ENCODE measurements at places on chromosomes 12 and 14.

- no peak for DNase-seq
These were observed 8.9 kb upstream of the MSRB3 start for GRCh38 chr12:65269603-65270002.

DNA sequence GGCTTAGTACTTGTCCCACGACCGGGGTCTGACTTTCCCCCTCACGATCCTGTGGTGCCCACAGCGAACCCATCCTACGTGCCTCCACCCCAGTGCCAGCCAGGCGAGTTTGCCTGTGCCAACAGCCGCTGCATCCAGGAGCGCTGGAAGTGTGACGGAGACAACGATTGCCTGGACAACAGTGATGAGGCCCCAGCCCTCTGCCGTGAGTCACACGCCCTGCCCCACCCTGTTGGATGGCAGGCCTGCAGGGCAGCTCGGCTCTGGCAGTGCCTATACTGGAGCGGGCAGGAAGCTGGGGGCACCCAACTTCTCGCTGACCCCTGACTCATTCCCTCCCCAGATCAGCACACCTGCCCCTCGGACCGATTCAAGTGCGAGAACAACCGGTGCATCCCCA lies 18.3 kb upstream of the LRP1-AS start:
- no peak for DNase-seq

- no peak for DNase-seq
These were observed 27.9 kb downstream of the DYRK4 start for GRCh38 chr12:4589941-4590340.

DNA sequence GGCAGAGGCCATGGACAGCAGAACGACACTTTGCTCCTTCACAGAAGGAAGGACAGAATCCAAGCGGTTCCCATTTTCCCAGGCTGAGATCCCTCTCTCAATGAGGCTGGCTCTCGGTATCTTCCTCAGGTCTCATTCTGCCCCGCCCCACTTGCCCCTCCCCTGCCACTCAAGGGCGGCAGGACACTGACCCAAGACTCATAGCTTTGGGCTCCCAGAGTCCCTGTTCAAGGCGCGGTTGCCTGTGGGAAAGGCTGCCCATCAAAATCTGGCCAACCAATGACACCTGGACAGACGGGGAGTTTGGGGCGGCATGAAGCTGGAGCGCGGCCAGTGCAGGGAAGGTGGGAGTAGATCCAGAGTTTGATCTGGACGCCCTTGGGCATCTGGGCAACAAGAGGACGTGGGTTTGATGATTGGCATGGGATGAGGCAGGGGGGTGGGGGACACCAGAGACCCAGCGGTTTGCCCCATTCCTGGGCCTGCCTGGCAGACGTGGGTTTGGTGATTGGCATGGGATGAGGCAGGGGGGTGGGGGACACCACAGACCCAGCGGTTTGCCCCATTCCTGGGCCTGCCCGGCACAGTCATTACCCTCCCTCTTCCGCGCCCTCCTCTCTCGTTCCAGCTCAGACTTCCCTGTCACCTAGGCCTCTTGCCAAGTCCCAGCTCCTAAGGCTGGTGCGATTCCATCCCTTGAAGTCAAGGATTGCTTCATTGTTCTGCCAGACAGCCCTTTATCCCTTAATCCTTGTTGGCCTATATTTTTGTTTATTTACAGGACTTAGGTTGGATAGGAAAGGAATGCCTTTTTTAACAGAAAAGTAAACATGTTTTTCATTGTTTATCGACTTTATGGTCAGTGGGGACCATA lies 92.1 kb downstream of the NINJ2 start:
- no peak for DNase-seq

- DNase-seq, result no peak
These were observed 133.0 kb upstream of the TMCC3 start for GRCh38 chr12:94783343-94783742.

- no peak for DNase-seq
These were observed 708 bp downstream of the FAR2 start for GRCh38 chr12:29149691-29150281.

- no peak for DNase-seq
These were observed 111.0 kb upstream of the HIF1A start for GRCh38 chr14:61584331-61584741.

DNA sequence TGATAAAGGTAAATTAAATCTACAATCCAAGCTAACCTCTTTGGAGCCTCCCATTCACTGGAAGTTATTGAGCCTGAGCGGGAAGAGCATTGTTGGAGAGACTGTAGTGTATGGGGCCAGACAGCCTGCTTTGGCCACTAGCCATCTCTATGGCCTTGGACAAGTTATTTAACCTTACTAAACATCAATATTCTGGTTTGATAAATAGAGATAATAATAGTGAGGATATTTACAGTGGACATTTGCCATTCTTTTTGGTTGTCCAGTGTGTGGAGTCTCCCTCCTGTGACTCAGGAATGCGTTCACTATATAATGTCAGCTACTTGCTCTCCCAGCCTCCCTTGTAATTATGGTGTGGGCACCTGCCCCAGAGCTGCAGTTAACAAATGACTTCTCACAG lies 216.1 kb downstream of the SLC38A4 start:
- no peak for DNase-seq

DNA sequence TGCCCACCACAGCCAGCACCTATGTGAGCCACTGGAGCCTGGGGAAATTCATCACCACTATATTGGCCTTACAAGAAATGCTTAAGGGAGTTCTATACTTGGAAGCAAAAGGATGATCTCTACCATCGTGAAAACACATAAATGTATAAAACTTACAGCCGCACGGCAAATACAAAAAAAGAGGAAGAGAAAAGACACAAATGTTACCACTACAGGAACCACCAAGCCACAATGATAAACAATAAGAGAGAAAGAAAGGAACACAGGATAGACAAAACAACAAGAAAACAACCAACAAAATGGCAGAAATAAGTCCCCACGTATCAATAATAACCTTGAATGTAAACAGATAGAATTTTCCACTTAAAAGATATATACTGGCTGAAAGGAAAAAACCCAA lies 267.5 kb downstream of the TMEM121 start:
- no peak for DNase-seq

GRCh38 chr14:29627137-29627536 lies 300.5 kb downstream of the PRKD1 start:
- no peak for DNase-seq

DNA sequence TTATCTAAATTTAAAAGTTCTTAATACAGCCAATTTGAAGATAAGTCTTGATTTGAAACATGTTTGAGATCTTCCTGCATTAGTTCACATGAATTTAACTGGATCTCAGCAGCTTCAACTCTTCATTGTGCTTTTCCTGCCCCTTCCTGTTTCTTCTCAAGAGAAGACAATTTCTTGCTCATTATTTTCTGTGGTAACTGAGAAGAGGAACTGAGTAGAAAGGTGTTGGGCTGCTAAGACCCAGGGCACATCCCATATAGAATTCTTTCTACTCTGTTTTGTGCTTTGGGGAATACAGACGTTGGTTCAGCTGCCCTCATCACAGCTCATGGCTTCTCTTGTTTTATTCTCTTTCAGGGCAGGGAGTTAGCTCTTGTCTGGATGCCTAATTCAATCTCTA lies 110.2 kb downstream of the SNAPC1 start:
- no peak for DNase-seq
